ENCODE measurements at places on chromosomes 5 and 9.

- H3K36me3 ChIP-seq, result no peaks in the 10 kb centered on the region
- no peak for DNase-seq
- H3K27me3 ChIP-seq, result peaks cover 100% of the 10 kb centered on the region
- no peak overlapping the region for H3K4me3 ChIP-seq
- H3K4me1 ChIP-seq, result peaks cover 15% of the 10 kb centered on the region
These were observed 2.3 kb downstream of the TNFSF8 start for GRCh38 chr9:114928136-114928535.

- H3K36me3 ChIP-seq, result no peaks in the 10 kb centered on the region
- H3K4me3 ChIP-seq, result no peak overlapping the region
- peaks cover 10% of the 10 kb centered on the region for H3K27me3 ChIP-seq
- no peaks in the 10 kb centered on the region for H3K4me1 ChIP-seq
- H3K27ac ChIP-seq, result no peak overlapping the region
These were observed 9.8 kb downstream of the COL23A1 start for GRCh38 chr5:178580271-178580955.

- no peaks in the 10 kb centered on the region for H3K27me3 ChIP-seq
- peaks cover 26% of the 10 kb centered on the region for H3K4me1 ChIP-seq
- no peak for DNase-seq
- H3K27ac ChIP-seq, result no peak overlapping the region
- H3K4me3 ChIP-seq, result no peak overlapping the region
These were observed 207.2 kb downstream of the NFIB start for GRCh38 chr9:14106699-14107098.

DNA sequence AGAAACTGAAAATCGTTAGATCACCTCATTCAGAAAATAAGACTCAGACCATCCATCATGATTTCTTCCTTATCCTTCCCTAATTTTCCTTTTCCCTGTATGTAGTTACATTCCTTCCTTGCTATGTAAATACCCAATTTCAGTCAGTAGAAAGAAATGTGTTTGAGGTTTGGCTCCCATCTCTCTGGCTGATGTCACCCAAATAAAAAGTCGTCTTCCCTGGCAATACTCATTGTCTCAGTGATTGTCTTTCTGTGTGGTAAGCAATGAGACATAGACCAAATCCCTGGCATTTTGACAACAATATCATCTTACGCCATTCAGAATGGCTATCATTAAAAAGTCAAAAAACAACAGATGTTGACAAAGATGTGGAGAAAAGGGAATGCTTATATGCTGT lies 303.9 kb upstream of the EDIL3 start:
- no peak overlapping the region for H3K27ac ChIP-seq
- no peak for DNase-seq
- no peak overlapping the region for H3K4me3 ChIP-seq
- H3K36me3 ChIP-seq, result no peaks in the 10 kb centered on the region
- H3K27me3 ChIP-seq, result no peaks in the 10 kb centered on the region

- no peaks in the 10 kb centered on the region for H3K27me3 ChIP-seq
- DNase-seq, result peak; percentile 16
- H3K36me3 ChIP-seq, result no peaks in the 10 kb centered on the region
- H3K4me1 ChIP-seq, result 0 out of 2 replicates have a peak, but pooled peaks cover 7% of the 10 kb centered on the region
- no peak overlapping the region for H3K27ac ChIP-seq
These were observed 44.6 kb upstream of the TMC1 start for GRCh38 chr9:72476617-72477437.

DNA sequence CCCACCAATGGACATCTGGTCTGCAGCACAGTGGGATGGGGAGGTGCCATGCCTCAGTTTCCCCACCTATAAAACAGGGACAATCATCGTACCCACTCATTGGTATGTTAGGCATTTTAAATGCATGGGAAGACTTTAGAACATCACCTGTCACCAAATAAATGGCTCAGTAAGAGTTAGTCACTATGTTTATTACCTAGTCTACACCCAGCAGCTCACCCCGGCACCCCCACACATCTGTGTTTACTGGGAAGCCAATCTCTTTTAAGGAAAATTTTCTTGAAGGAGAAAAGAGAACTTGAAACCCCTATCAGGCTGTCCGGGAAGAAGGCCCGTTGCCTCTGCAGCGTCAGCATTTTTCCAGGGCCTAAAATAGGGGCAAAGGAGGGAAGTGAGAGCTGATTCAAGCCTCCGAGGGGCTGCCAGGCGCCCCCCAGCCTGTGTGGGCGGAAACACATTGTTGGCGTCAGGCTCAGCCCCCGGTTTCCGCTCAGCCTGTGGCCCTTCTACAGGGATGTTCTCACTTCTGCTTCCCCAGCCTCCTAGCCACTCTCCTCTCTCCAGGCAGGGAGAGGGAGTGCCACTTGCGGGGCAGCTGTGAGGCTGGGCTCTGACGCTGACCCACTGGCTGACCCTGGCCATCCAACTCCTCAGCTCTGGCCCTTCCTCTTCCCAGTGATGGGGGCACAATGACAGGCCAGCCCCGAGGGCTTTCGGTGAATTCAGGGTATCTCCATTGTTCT lies 4.6 kb downstream of the CSF1R start:
- H3K4me1 ChIP-seq, result peaks cover 12% of the 10 kb centered on the region
- H3K4me3 ChIP-seq, result no peak overlapping the region
- H3K27me3 ChIP-seq, result no peaks in the 10 kb centered on the region
- no peaks in the 10 kb centered on the region for H3K36me3 ChIP-seq
- DNase-seq, result peak; percentile 27

GRCh38 chr5:126233256-126233655 lies 190.0 kb upstream of the GRAMD2B start:
- no peaks in the 10 kb centered on the region for H3K36me3 ChIP-seq
- no peaks in the 10 kb centered on the region for H3K4me1 ChIP-seq
- no peaks in the 10 kb centered on the region for H3K27me3 ChIP-seq
- DNase-seq, result no peak

GRCh38 chr5:131230406-131230805 lies 33.4 kb upstream of the CDC42SE2 start:
- H3K4me1 ChIP-seq, result no peaks in the 10 kb centered on the region
- H3K4me3 ChIP-seq, result no peak overlapping the region
- peak; percentile 70 for DNase-seq
- no peak overlapping the region for H3K27ac ChIP-seq

DNA sequence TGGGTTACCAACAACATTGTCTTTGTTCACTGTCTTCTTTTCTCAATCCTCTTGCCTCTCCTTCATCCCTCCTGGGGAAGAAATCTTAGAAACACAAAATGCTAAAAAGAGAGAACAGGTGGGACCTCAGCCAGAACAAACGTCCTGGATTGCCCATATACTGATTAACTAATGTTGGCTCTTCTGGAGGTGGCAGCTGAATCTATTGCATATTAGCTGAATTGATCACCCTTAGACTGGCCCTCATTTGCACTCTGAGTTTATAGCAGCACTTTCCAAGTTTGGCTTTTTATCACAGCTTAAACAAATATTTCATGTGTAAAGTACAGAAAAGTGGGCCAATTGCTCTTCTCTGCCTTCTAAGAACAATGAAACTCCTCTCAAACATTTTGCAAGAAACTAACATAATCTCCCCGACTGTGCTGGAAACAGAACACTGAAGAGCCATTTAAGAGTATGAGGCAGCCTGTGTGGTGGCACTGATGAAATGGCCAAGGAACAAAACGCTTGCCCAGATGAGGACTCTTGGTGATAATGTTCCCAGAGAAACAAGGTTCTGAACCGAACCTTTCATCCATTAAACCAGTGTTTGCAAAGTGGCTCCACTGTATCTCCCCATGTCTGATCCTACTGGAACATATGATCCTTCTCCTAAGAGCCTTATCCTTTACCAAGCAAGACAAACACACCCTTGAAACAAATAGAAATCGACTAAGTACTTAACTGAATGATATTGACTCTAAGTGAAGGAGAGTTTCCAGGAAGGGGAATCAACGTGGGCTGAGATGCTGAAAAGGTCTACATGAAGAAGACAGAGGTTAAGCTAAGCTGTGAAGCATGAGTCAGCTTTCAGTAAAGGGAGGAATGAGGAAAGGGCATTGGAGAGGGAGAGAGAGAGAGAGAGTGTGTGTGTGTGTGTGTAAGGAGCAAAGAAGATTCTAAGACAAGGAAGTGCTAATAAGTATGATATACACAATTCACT lies 83.2 kb upstream of the LIFR start:
- H3K27ac ChIP-seq, result no peak overlapping the region
- H3K36me3 ChIP-seq, result no peaks in the 10 kb centered on the region
- H3K4me1 ChIP-seq, result no peaks in the 10 kb centered on the region
- no peak overlapping the region for H3K4me3 ChIP-seq
- H3K27me3 ChIP-seq, result no peaks in the 10 kb centered on the region
- DNase-seq, result no peak

GRCh38 chr5:66912787-66913186 lies 283.8 kb downstream of the CD180 start:
- peaks cover 27% of the 10 kb centered on the region for H3K27me3 ChIP-seq
- H3K27ac ChIP-seq, result no peak overlapping the region
- H3K36me3 ChIP-seq, result no peaks in the 10 kb centered on the region
- DNase-seq, result no peak
- H3K4me1 ChIP-seq, result peaks cover 17% of the 10 kb centered on the region

DNA sequence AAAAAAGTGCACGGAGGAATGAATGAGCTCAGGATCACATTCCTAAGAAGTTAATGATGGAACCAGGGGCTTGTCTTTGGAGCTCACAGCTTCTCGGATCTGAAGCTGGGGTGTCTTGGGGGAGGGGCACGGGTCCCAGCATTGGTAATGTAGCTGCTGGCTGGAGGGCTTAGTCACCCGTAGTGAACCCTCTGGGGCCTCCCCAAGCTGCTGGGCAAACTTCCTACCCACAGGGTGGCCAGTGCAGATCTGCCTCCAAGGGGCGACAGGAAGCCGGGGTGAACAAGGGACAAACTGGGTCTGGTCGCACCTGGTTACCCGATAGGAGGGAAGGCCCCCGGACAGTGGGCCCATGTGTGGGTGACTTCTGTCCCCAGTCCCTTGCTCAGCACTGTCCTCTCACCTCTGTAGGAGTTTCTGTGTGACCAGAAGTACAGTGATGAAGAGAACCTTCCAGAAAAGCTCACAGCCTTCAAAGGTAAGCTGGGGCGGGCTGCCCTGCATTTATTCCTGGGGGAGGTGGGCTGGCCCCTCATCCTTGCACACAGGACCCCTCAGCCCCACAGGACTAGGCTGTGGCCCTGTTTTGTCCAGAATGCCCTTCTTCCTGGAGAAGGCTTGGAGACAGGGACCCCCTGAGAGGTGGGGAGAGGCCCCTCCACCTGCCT lies 14.1 kb upstream of the NUP214 start:
- H3K27me3 ChIP-seq, result no peaks in the 10 kb centered on the region
- peaks cover 7% of the 10 kb centered on the region for H3K4me1 ChIP-seq
- peaks cover 19% of the 10 kb centered on the region for H3K36me3 ChIP-seq
- peak; percentile 36 for DNase-seq
- no peak overlapping the region for H3K4me3 ChIP-seq
- H3K27ac ChIP-seq, result peak overlapping the region; percentile 18

- peak overlapping the region; percentile 24 for H3K4me3 ChIP-seq
- H3K4me1 ChIP-seq, result peaks cover 56% of the 10 kb centered on the region
- no peaks in the 10 kb centered on the region for H3K27me3 ChIP-seq
These were observed 1.3 kb downstream of the FGF1 start for GRCh38 chr5:142684508-142685041.

DNA sequence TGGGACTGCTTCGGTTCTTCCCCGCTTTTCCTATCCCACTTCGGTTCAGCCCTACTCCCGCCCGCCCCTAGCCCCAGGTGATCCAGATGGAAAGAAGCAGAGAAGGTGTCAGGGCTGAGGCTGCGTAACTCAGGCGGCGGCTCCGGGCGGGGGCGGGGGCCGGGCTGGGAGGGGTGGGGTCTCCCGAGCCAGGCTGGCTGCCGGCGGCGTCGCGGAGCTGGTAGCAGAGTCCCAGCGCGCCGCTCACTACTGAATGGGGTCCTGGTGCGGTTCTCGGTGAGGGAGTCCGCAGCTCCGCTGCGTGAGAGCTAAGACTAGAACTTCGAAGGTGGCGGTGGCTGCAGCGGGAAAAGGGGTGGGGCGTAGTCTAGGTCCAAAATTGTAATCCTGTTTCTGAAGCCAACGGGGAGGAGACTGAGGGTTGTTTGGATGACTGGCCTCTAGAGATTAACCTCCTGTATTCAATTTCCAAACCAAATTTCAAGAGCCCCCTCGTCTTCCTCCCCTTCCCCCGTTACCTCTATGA lies 1.4 kb downstream of the PRR16 start:
- H3K4me1 ChIP-seq, result peaks cover 14% of the 10 kb centered on the region
- H3K36me3 ChIP-seq, result no peaks in the 10 kb centered on the region
- H3K27ac ChIP-seq, result no peak overlapping the region
- peaks cover 55% of the 10 kb centered on the region for H3K27me3 ChIP-seq
- DNase-seq, result peak; percentile 77

GRCh38 chr9:27505744-27506161 lies 18.3 kb upstream of the IFNK start:
- no peaks in the 10 kb centered on the region for H3K36me3 ChIP-seq
- no peak overlapping the region for H3K4me3 ChIP-seq
- no peaks in the 10 kb centered on the region for H3K4me1 ChIP-seq
- DNase-seq, result no peak

DNA sequence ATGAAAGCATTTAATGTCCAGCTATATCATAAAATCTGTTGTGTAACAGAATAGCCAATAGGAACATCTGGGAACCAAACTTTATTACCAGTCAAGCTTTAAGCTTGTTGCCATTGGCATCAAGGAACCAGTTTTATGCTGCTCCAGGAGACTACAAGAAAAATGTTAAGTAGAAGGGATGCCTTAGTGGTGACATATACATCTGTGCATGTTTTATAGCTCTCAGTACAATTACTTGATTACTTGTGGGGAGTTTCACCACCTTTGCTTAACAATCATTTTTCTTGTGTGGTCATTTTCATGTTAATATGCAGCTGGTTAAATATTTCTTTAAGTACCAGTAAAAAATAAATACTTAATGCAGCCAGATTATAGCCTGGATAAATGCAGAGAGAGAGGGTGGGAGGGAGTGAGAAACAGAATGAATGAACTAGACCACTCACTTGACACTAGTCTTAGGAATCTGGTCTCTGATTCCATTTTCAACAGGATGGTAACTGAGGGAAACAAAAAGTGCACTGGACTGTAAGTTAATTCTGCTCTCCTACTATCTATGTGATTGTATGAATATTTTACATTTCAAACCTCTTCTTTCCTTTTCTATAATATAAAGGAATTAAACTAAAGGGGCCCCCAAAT lies 35.7 kb upstream of the LURAP1L start:
- DNase-seq, result peak; percentile 14
- H3K27me3 ChIP-seq, result no peaks in the 10 kb centered on the region
- no peak overlapping the region for H3K27ac ChIP-seq
- no peaks in the 10 kb centered on the region for H3K4me1 ChIP-seq

All from GM23338 (cell line).